Pons (tissue), 1 donor: ENCODE measurements at places on chromosomes 12 and 14.

DNA sequence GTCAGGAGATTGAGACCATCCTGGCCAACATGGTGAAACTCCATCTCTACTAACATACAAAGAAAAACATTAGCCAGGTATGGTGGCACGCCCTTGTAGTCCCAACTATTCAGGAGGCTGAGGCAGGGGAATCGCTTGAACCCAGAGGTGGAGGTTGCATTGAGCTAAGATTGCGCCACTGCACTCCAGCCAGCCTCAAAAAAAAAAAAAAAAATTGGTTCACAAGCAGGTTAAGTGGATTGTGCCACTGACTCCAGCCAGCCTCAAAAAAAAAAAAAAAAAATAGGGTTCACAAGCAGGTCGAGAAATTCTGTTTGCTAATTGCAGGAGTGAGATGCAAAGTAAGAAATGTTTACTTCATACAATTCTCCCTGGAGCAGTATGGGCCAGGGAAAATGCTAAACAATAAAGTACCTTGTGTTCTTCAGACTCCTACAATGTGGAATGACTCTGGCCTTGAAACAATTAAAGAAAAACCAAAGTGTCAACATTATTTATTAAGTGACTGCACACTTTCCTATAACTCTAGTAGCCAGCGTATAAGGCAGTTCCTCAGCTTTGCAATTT is 6.1 kb downstream of the EDDM3B start:
- DNase-seq = no peak

DNA sequence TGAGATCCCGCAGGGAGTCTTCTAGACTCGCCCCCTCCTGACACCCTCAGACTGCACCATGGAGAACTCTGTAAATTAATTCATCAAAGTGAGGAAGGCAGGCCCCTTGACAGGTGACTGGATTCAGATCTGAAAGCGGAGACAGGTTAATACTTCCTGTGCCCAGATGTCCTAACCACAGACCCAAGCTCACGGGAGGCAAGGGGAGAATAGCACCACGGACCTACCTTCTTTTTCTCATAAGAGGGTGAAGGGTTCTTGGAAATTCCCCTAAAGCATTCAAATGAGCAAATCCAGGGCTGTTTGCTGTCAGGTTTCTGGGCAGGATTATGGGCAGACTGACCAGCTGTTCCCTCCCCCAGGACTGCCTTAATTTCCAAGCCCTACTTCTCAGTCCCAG is 170.0 kb downstream of the ZFP36L1 start:
- no peak for DNase-seq

DNA sequence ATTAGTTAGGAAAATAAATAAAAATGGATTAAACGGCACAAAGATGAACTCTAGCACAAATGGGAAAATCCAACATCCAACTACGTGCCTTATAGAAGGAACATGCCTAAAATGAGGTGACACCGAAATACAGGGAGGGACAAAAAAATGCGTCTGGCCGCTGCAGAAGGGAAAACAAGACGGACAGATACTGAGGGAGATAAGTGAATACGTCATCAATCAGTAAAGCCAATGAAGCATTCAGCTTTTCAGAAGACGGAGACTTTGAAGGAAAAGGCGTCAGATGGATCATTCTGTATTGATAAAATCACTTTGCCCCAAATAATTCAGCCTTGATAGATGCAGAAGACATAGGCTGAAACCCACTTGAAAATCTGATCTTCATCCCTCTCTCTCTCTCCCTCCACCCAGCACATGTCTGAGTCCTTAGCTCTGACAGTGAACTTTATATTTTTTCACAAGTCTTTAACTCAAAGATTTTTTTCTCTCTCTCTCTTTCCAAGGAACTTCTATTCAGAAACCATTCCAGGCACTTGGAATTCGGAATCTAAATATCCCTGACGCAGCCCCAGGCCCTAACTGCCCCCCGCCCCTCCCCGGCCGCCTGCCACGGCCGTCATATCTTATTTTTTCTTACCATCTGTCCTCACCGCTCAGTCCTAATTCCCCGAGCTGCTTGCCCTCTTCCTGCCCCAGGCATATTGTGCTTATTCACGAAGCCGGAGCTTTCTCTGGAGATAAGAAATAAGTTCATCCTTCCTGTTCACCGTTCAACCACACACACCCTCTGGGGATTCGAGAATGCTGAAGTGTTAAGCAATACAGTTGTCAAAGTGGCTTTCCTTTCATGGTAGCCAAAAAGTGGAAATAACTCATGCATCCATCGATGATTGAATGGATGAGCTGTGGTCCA is 35.5 kb upstream of the RFLNA start:
- DNase-seq = no peak

GRCh38 chr12:115953450-115953849 is 324.0 kb downstream of the MED13L start:
- DNase-seq = no peak

DNA sequence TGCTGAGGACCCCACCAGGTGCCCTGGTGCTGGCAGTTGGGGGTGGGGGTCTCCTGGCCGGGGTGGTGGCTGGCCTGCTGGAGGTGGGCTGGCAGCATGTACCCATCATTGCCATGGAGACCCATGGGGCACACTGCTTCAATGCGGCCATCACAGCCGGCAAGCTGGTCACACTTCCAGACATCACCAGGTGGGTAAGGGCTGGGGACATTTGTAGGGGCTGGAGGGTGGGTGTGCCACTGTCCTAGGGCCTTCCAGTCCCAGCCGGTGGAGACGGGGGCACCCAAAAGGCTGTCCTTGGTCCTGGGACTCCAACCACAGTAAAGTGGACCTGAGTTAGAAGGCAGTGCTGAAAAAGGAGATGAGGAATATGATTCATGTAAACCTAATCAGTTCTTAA is 13.2 kb downstream of the SDSL start:
- DNase-seq = no peak

GRCh38 chr14:64387782-64388532 is at the start of gene MTHFD1:
Gene MTHFD1, plus strand, starts transcription at chr14:64388353. Its CDS starts 75 bp downstream, at chr14:64388428.
- DNase-seq = peak; percentile 100
